Glutamatergic neuron (in vitro differentiated cells): ENCODE measurements at places on chromosomes 7 and 10. TPM values are rescaled to one million over a fixed set of nuclear protein-coding genes. Genes with fewer than 3 reads are reported as not detected.

Gene TRIM50
- total RNA-seq: not detected

- no peak for DNase-seq
Measured at GRCh38 chr7:44390701-44391100, 65.3 kb upstream of the CAMK2B start.

GRCh38 chr7:101125989-101126650 lies 784 bp upstream of the SERPINE1 start:
- DNase-seq: no peak

- DNase-seq: no peak
Measured at GRCh38 chr7:45968856-45969541, 47.9 kb upstream of the IGFBP3 start.

DNA sequence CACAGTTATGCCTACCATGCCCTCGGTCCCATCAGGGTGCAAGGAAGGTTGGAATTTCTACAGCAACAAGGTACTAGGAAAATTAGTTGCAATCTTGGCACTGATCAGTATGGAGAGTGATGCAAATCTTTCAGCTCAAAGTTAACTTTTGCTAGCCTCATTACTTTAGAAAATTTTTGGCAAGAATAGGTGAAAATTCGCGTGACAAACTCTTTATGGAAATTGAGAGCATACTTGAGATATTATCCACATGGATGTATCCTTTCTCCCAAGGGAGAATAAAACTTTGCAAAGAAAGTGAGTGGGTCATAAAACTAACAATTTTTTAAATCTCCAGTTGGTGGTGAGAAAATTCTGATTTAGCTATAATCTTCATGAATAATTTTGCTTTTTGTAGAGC lies 71.1 kb upstream of the SLC39A12 start:
- DNase-seq: no peak

DNA sequence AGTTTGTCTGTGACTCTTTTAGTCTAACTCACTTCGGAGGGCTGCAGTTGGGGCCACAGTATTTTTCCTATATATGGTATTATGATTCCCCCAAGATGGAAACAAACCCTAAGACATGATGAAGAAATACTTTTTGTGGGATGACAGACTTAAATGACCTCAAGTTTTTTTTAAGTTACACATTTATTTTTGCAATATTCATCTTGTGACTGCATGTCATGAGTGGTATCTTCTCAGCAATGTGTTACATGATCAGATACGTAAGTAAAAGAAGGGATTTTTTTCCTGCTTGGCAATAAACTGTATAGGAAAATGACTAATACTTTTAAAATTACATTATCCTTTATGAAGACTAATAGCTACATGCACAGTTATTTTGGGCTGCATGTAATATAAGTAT lies 57.8 kb downstream of the OR13A1 start:
- DNase-seq: no peak

- DNase-seq: no peak
Measured at GRCh38 chr10:121880895-121881294, 46.9 kb downstream of the ATE1 start.

DNA sequence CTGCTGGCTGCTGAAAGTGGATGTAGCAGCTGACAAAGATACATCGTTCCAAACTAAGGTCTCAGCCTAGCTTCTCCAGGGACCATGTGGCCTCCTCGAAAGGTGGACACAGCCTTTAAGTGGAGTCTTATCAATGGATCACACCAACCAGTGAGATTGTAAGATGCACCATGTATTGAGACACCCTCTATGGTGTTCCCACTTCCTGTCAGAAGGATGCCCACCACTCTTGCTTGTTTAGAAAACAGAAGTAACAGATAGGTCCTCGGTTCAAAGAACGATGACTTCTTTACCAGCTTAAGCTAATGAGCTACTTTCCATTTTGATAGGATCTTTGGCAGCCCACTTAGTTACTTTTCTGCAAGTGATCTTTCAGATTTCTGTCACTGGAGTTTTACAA lies 34.3 kb downstream of the SLC25A13 start:
- no peak for DNase-seq

DNA sequence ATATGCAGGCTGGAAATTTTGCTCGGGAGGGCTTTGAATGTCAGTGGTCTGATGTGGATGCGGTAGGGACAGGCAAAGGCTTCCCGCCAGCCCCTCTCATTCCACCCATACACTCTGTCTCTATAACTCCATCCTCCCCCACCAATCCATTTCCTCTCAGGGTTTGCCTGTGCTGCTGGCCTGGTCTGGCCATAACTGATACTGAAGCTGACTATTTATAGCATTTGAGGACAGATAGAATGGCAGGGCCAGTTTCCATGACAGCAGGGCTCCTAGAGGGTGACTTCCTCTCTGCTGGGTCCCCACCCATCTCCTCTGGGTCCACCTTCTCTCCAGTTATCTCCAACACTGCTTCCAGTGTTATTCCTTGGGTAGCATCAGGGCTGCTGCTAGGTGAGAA lies 6.6 kb upstream of the PDLIM1 start:
- no peak for DNase-seq
